ENCODE measurements at places on chromosomes 2 and 18.

GRCh38 chr2:233021771-233022170 lies 8.7 kb upstream of the NGEF start:
- DNase-seq: no peak

DNA sequence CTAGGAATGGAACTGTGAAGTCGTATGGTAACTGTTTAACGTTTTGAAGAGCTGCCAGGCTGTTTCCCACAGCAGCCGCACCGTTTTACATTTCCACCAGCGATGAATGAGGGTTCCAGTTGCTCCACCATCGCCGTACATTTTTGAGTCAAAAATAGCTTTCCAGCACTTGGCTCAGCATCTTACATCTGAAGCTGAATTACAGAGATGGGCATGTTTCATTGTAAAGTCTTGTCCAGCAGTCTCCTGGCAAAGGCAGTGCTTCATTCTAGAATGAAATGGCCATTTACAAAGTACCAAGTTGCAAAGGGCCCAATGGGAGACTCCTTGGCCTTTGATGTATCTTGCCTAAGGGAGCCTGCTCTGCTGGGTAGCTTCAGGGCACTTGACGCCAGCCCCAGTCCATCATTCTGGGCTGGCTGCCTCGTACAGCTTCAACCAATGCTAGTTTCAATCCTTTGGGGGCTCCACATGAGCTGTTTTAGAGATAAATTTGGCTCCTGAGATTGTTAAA lies 45.1 kb downstream of the ATIC start:
- DNase-seq: no peak

GRCh38 chr18:57951999-57952774 lies 91.8 kb upstream of the NEDD4L start:
- no peak for DNase-seq

GRCh38 chr18:59655676-59656075 lies 41.5 kb downstream of the CCBE1 start:
- no peak for DNase-seq

DNA sequence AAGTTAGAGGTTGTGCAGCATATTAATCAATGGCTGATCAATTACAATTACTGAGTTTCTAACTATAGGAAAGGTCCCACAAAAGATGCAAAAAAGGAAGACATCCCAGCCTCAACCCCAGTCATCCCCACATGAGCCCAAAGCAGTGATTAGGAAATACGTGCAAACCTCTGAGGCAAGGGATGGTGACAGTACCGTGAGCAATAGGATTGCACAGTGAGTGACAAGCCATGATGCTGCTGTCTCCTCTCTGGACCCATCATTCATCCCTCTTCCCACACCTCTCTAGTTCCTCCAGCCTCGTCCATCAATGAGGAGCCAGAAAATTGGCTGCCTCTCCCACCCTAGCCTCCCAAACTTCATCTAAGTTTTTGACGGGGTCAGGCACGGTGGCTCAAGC lies 4.0 kb upstream of the SLC11A1 start:
- no peak for DNase-seq

DNA sequence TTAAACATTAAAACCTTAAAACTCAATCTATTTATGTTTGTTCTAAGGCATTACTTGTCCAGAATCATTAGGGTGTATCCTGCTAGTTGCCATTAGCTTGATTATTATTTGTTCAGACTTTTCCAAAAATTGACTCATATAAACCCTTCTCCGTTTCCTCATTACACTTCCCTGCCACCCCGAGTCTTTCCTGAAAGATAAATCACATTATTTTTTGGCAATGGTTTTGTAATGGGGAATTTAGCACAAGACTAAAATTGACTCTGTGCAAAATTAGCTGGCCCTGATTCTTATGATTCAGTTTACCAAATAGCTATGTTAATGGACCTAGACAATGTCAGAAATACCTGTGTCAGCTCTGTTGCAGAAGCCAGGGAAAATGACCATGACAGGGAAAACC lies 112.2 kb upstream of the NT5C1B start:
- no peak for DNase-seq

DNA sequence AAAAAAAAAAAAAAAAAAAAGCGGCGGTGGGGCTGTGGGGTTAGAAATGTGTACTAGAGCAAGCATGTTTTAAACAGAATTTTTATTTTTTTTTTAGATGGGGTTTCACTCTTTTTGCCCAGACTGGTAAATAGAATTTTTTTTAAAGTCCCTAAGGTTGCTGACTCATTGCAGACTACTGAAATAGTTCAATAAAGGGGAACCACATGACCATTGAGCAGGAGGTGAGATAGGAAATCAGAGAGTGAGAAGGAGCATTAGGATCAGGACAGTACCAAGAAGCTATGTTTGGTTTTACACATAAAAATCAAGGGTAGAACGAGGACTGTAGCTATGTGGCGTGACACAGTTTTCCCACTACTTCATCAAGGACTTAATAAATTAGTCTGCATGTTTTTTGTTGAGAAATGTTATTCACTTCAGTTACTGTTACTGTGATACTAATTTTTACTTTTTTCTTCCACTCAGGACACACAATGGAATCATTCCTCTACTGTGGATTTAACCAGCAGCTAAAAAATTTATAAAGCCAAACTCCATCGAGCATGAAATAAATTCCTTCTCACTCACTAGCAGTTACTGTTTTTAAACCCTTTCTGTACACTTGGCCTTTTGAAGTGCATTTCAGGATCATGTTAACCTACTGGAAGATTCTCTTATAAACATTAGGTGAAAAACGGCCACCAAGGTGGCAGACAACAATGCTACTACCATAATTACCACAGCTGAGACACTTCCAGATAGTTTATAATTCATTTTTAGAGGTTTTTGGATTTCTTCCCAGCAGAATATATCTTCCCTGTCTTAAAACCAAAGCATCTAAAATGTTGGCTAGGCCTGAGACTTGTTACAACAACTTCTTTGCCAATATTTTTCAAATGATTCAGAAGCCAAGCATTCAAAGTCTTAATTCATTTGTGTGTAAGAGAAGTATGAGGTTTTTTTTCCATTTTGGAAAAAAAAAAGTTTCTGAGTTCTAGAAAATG lies 33.2 kb downstream of the LAMA1 start:
- no peak for DNase-seq

- DNase-seq: no peak
Measured at GRCh38 chr2:193843675-193844074, 1648.9 kb upstream of the TMEFF2 start.

GRCh38 chr2:15694589-15694986 lies 102.9 kb downstream of the DDX1 start:
- DNase-seq: no peak
